CD4-positive, alpha-beta T cell treated with Interleukin-17A for 1 hour (primary cell): ENCODE measurements at places on chromosomes 7 and 10.

DNA sequence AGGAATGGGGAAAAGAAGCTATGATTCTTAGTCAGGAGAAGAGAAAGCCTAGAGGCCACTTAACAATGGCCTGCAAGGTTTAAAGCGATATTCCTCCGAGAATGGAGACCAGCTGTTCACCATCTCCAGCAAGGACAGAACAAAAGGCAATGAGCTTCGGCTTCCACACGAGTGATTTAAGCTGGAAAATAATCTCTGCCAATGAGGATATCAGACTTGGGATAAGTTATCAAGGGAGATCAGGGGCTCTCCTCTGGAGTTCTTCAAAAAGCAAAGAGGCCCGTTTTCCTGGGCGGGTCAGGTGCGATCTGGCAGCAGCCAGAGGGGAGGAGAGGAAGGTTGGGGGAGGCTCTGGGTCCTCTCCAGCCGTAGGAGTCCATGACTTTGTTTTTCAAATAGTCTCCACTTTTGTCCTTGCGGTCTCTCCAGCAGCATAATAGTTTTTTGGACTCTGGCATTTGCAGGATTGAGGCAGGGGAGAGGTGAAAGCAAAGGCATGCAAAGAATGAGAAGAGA is 211.3 kb downstream of the SKIDA1 start:
- no peak for DNase-seq

DNA sequence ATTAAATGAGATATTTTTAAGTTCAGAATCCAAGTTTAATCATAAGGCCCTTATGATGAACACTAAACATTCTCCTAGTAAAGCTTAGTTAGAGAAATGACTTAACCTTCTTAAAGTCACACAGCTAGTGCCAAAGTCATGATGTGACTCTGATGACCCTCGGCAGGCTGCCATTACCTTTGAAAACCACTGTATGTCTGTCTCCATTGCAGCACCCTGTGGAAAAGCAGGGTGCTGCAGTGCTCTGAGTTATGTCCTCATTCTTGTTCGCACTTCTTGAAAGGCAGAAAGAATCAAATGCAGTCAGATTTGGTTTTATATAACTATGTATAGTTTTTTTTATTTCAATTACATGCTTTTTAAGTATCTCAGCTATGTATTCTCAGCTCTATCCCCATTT is 105.0 kb downstream of the PHTF2 start:
- DNase-seq: peak; percentile 8

DNA sequence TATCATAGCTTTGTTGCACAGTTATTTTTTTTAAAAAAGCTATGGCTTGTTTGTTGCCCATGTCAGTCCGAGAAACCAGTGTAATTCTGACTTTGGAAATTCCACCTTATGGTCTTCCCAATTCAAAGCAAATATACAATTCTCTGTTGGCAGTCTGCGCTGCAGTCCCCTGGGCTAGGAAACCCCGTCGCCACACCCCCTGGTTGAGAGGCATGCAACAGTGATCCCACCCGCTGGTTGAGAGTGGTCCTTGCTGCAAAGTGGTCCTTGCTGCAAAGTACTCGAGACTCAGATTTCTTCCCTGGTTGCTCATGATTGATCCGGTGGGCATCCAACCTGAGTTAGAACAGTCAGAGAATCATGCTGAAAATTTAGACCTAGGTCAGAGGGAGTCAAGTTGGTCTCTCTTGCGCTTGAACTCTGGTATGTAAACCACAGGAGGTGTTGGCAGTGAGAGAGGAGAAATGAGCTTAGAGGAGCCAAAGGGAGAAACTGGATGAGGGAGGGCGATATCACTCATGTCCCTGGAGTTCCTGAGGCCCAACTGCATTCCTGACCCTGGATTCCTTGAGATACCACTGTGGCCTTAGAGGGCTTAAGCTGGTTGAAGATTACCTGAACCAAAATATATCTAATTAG is 45.0 kb upstream of the STK17A start:
- no peak for DNase-seq

DNA sequence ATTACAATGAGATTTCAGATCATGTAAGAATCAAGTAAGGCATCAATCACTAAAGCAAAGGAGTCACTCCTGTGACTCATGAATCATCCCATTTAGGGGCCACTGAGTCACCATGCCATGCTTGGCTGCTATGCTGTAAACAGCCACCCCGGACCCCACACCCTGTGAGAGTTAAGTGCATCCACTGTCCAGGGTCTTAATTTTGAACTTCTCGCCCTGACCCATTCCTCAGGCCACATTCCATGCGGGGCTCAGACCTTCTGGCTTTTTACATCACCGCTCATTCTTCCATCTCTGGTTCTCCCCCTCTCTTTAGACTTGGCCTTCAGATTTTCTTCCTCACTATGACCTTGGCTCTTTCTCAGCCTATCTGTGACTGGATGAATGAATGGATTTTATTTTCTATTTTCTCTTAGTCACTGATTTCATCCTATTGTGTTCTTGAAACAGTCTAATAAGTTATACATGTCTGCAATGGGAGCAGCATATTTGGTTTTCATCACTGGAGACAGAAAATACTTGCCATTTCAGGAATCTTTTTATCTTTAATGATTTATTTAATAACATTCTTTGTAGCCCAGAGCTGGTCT is 239.6 kb downstream of the SKIDA1 start:
- DNase-seq: no peak

GRCh38 chr7:148042935-148043631 is 547.5 kb upstream of the C7orf33 start:
- DNase-seq: no peak

DNA sequence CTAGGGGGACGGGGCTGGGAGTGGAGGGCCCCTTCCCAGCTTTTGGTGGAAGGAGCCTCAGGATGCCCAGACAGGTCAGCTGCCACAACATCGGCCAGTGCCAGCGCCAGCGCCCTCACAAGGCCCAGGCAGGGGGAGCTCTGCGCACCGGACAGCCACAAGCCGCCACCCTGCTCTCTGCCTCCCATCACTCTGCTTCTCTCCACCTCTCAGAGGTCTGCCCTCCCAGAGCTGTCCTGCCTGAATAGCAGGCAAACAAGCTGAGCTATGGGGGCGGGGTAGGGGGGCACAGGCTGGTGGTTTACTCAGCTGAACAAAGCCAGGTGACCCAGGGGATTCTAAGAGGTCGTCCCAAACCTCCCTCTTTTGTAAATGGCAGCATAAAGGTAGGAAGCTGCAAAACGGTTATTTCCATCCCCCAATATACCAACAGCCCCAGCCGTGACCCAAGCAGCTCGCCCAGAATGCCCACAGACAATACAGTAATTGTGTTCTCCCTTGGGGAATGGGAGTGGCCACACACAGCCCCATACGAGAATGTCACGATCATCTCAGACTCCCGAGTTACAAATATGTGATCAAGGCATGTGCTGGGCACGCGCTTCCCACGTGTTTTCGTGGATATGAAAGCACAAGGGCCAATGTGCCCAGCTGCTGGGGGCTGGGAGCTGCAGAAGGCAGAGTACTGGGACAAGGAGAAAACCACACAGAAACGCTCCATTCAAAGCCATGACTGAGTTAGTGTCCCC is 19.7 kb downstream of the FAM53B start:
- DNase-seq: no peak

GRCh38 chr7:151696721-151697514 is 177.2 kb upstream of the RHEB start:
- no peak for DNase-seq

- no peak for DNase-seq
These were observed 142.1 kb downstream of the PHTF2 start for GRCh38 chr7:77940647-77941046.

- no peak for DNase-seq
These were observed 89.4 kb downstream of the ITGA8 start for GRCh38 chr10:15630353-15630752.

DNA sequence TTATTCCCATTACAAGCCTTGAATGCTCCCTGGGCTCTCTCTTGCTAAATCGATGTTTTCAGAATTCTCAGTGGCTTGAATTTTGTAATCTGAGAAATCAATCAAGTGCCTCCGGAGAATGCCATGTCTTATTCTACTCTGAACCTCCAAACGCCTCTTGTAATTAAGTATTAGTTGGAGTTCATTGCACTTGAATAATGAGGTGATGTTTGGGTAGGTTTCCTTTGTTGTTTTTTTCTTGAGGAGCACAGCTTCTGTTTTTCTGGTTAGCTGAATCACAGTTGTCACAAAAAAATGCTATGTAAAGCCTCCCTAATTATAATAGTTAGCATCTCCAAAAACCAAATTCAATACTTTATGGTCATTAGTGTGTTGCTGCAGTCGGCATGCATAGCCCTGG is 100.3 kb downstream of the PLPP4 start:
- DNase-seq: no peak

DNA sequence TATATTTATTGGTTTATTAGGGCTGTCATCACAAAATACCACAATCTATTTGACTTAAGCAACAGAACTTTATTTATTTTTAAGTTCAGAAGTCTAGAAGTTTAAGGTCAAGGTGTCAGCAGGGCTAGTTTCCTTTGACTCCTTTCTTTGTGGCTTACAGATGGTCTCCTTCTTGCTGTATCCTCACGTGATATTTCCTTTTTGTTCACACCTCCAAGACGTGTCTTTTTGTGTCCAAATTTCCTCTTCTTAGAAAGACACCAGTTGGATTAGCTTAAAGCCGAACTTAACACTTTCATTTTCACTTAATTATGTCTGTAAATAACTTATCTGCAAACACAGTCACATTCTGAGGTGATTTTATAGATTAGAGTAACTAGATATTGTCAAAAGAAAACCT is 631.4 kb upstream of the POT1 start:
- DNase-seq: no peak

DNA sequence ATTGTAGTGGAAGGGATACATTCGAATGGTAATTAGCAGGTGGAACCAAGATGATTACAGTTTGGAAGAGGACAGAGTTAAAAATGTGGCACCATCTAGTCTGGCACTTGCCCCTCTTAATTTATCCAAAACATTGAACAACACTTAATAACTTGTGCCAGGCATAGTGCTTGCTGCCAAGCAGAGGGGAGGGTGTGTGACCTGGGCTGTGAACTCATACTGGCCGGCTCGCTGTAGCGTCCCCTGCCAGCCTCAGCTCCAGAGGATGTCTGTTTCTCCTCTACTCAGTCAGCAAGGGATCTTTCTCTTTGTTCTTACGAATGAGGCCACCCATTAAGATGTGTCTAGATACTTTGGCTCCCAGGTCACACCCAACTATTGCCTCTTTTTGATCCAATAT is 179.4 kb upstream of the INHBA start:
- no peak for DNase-seq

- DNase-seq: no peak
These were observed 6.4 kb downstream of the ANXA7 start for GRCh38 chr10:73407495-73407894.

- DNase-seq: peak; percentile 30
These were observed 734 bp downstream of the ABCB4 start for GRCh38 chr7:87474533-87475358.

DNA sequence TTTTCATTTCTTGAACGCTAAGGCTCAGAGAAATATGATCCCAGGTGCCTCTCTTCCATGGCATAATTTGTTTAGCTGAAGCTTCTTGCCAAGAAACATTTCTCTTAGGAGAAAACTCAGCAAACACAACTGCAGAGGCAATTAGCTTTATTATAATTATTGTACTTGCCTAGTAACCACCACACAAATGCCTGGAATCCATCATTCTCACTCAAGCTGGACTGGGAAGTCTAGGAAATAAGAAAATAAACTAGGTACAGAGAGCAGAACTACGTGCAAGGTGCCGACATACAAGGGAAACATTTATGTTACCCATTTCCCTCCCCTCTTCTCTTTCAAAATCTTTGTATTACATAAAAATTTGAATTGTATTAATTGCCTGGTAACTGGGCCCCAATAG is 15.1 kb downstream of the SLC35B4 start:
- no peak for DNase-seq

DNA sequence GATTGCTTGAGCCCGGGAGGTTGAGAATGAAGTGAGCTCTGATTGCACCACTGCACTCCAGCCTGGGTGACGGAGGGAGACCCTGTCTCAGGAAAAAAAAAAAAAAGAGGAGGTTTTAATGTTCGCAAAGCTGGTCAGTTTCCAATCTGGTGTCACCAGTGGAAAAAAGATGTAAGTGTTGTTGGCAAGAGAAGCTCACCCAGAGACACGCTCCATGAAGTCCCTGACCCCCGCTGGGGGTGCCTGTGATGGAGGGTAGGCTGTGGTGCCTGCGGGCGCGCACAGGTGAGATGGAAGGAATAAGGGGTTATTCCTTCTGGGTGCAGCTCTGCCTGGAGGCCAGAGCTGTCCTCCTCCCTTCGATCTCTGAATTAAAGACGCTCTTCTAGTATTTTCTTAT is 122.7 kb downstream of the CUX1 start:
- no peak for DNase-seq

- no peak for DNase-seq
These were observed 47.9 kb downstream of the OGDH start for GRCh38 chr7:44654255-44654796.

GRCh38 chr10:12271210-12271540 is 75.2 kb downstream of the CDC123 start:
- no peak for DNase-seq

GRCh38 chr7:100882785-100883526 is 6.6 kb downstream of the UFSP1 start:
- no peak for DNase-seq
